Neuronal stem cell (in vitro differentiated cells): ENCODE measurements at places on chromosomes 1 and 21.

DNA sequence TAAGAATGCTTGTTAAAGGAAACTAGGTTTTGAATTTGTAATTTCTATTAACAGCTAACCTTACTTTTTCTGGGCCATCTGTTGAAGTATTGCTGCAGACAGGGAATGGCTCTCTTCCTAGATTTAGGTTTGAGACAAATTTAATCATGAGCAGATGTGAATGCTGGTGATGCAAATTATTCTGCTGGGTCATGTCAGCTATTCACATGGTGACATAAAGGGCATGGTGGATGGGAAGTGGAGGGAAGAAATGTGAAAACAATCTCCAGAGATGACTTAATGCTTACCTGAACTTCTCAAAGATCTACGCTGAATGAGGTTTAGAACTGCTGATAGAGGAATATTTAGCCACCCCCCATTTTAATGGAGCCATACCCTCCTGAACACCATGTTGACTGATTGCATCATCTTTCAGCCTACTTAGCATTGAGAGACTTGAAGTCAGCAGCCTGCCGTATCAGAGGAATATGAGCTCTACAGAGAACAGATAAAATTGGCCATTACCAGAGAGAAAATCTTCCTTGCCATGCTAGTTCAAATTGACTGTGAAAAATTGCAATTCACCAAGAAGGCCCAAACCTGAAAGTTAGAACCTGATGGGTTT, 138.8 kb downstream of the HHAT start:
- no peak for DNase-seq

DNA sequence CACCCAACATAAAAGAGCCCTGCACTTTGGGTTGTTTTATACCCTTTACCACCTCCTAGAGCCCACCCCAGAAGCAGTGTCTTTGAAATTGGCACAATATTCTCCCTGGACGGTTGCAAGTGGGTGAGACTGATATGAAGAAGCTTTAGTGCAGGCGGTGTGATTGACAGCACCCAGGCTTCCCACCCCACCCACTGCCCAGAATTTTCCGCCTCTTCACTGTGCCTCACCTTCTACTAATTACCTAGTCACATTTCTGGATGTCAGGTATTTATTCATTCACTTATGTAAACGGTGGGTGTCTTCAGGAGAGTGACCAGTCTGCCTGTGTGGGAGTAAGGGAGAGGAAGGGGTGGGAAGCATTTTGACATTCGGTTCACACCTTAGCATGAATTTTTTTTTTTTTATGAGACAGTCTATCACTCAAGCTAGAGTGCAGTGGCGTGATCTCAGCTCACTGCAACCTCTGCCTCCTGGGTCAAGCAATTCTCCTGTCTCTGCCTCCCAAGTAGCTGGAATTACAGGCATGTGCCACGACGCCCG, 1.7 kb upstream of the FAM89A start:
- DNase-seq, result no peak

DNA sequence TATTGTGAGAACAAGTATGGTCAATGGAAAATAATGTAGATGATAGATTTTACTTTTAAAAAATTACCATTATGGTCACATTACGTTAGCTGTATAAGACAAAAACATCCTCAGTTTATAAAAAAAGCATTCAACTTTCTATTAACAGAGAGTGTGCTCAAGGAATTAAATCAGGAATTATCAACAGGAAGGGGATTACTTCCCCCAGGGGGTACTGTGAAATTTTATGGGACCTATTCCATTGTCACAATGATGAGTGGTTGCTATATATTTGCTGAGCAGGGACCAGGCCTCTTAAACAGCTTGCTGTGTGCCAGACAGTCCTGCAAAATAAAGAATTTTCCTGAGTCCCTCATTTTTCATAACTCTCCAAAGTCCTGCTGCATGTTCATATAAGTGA, 21.2 kb downstream of the JAM2 start:
- no peak for DNase-seq

GRCh38 chr21:17688912-17689874, 76.5 kb upstream of the BTG3 start:
- DNase-seq, result no peak

- DNase-seq, result no peak
Measured at GRCh38 chr1:204878621-204879234, 8.1 kb downstream of the NFASC start.

DNA sequence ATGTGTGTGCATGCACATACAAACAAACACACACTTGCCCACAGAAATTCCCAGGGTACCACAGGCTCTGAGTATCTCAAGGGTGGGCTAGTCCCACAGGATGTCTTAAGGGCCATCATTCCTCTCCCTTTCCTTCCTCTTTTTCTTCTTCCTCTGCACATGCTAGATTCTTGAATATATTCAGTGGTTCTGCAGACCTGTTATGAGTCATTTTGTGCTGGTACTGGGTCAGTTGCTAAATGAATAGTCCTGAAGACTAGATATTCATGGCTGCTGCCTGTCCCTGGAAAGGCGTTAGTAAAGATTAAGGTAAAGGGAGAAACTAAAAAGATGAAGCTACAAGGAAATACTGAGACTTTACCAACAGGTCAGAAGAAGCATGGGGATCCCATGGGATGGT, 256.7 kb upstream of the KIAA0040 start:
- DNase-seq, result no peak

GRCh38 chr21:34722684-34723300, 54.0 kb downstream of the CLIC6 start:
- DNase-seq, result peak; percentile 18

DNA sequence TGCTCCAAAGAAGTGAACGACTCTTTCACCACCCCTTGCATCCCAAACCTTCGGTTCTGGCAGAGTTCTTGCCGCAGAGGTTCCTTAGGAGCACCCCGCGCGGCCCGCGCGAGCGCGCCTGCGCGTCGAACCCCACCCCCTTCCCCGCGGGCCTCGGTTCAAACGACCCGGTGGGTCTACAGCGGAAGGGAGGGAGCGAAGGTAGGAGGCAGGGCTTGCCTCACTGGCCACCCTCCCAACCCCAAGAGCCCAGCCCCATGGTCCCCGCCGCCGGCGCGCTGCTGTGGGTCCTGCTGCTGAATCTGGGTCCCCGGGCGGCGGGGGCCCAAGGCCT, at the start of gene C1orf56:
Gene C1orf56 (plus strand): TSS at position 161 of the 334 bp plus-strand sequence. CDS start 97 bp downstream, at position 258.
- peak; percentile 62 for DNase-seq

- no peak for DNase-seq
Measured at GRCh38 chr1:162709870-162710269, 77.6 kb downstream of the DDR2 start.
